ENCODE measurements at places on chromosomes 3 and 15. TPM values are rescaled to one million over a fixed set of nuclear protein-coding genes. Genes with fewer than 3 reads are reported as not detected.

DNA sequence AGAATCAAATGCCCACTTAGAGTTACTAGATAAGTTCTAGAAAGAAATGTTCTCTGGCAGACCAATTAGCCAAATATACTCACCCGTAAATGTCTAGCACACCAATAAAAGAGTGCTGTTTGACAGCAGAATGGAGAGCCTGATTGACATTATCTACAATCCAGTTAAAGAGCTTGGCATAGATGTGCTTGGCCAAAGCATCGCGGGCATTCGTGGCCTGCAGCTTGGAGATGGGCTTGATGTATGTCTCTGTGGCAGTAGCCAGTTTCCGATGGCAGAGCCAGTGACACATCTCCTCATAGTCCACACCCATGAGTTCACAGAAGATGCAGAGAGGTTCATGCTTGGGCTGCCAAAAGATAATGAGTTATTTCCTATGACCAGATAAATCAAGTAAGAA is 101.5 kb upstream of the MYO5C start:
- no peak for DNase-seq

DNA sequence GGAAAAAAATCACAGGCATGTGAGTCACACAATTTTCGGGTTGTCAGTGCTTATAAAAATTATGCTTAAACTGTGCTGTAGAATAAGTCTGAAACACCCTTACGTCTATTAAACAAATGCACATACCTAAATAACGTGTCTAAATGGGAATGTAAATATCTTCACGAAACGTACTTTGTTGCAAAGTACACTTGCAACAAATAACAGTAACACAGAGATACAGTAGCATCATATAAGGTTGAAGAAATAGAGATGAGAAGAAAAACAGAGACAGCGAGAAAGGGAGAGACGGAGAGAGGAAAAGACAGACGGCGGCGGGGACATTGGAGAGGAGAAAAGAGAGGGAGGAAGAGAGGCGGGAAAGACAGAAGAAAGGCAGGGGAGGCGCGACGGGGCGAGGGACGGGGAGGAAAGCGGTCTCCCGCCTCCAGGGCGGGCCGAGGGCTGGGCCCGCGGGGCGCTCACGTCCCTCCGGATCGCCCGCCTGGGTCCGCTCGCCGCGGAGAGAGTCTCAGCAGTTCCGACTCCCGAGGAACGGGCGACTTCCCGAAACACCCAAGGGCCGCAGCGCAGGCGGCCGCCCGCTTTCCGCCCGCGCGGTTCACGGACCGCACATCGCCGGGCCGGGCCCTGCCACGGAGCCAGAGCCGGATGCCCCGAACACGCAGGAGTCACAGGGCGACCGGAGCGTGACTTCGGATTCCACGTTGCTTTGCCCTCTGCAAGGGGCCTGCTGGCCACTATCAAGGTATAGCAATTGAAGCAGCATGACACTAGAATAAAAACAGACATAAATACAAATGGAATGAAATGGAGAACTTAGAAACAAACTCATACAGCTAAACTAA is 153.4 kb downstream of the LMLN start:
- DNase-seq: no peak

- no peak for DNase-seq
Measured at GRCh38 chr3:145224886-145225285, 936.1 kb downstream of the PLOD2 start.

DNA sequence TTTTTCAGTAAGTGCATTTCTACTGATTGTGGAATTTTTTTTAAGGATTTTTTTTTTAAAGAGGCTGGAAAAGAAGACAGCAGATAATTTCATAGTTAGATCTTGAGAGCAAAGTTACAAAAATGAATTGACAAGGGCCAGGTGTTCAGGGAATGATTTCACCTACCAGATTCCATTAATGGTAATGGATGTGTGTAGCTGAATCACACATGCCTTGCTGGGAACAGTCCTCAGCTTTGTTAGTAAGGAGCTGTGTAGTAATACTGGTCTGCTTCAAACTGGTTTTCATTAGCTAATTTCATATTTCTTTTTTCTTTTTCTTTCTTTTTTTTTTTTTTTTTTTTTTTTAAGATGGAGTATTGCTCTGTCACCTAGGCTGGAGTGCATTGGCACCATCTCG is 16.0 kb downstream of the NR1D2 start:
- DNase-seq: no peak

DNA sequence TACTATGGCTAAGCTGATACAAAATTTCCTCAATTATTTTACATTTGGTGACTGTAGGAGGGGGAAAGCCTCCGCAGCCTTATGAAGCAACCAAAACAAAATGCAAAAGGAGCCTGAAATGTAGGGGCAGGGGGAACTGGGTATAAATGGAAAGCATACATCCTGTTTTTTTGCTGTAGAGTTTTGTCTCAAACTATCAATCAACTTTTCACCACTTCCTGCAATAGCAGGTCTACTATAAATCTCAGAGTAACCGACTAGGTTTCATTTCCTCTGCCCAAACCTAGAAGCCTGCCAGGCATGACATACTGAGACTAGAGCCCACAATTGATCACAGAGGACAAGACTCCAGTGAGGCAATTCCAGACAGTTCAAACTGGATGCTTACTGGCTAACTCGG is 91.3 kb downstream of the SHQ1 start:
- peak; percentile 51 for DNase-seq

- no peak for DNase-seq
Measured at GRCh38 chr3:56990641-56991015, 69.8 kb upstream of the SPATA12 start.

- no peak for DNase-seq
Measured at GRCh38 chr3:140902791-140903190, 38.8 kb upstream of the SLC25A36 start.

GRCh38 chr15:63792584-63792983 is 41.2 kb downstream of the HERC1 start:
- no peak for DNase-seq

GRCh38 chr15:35393398-35393797 is 152.6 kb downstream of the DPH6 start:
- DNase-seq: no peak

- DNase-seq: no peak
Measured at GRCh38 chr15:42696626-42697025, 40.3 kb downstream of the CDAN1 start.

TLR9 gene
- total RNA-seq: 0.18 TPM

DNA sequence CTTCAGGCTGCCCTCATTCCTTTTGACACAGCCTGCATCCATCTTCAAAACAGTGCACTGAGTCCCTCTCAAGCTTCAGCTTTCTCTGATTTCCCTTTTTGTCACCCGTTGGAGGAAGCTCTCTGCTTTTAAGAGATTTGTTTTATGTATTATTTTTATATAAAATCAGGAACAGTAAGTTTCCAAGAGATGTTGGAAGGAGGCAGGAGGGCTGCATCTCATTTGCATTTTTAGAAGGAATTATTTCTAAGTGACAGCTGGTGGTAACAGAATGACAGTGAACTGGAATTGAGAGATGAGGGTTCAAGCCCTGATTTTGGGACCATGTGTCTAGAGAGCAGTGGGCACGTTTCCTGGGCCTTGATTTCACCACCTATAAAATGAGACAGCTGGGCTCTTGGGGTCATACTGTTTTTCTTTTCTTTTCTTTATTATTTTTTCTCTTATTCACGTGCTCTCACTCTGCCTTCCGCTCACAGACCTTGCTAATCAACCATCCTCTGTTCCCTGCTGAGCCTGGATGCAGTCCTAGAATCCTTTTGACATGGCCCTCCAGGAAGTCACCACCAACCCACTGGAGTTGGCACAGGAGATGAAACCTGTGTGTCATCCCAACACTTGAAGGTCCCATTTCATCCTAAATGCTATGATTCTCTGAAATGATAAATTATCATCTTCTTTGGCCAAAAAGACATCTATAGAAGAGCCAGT is 148.6 kb downstream of the CACNA2D3 start:
- no peak for DNase-seq

- DNase-seq: no peak
Measured at GRCh38 chr15:57505056-57505715, 86.5 kb upstream of the MYZAP start.

SMCO1 gene
- total RNA-seq: not detected

C3orf22 gene
- not detected for total RNA-seq

- peak; percentile 67 for DNase-seq
Measured at GRCh38 chr3:49723296-49723627, 489 bp downstream of the GMPPB start.

- DNase-seq: peak; percentile 73
Measured at GRCh38 chr3:50525987-50526386, 22.6 kb upstream of the CACNA2D2 start.

RUVBL1 gene
- 36.1 TPM for total RNA-seq

GRCh38 chr3:47885168-47885567 is 82.2 kb downstream of the DHX30 start:
- no peak for DNase-seq

- no peak for DNase-seq
Measured at GRCh38 chr3:54259636-54260035, 137.3 kb downstream of the CACNA2D3 start.

All from activated naive CD4-positive, alpha-beta T cell treated with anti-CD3 and anti-CD28 coated beads, Interleukin-2, amount 50 U/mL, for 72 hours (primary cell).